ENCODE measurements at places on chromosomes 1 and 21.

- DNase-seq = no peak
Observed at GRCh38 chr1:241330619-241331327, 26.2 kb downstream of the RGS7 start.

GRCh38 chr21:38376693-38377092 is 119.9 kb downstream of the KCNJ15 start:
- no peak for DNase-seq

DNA sequence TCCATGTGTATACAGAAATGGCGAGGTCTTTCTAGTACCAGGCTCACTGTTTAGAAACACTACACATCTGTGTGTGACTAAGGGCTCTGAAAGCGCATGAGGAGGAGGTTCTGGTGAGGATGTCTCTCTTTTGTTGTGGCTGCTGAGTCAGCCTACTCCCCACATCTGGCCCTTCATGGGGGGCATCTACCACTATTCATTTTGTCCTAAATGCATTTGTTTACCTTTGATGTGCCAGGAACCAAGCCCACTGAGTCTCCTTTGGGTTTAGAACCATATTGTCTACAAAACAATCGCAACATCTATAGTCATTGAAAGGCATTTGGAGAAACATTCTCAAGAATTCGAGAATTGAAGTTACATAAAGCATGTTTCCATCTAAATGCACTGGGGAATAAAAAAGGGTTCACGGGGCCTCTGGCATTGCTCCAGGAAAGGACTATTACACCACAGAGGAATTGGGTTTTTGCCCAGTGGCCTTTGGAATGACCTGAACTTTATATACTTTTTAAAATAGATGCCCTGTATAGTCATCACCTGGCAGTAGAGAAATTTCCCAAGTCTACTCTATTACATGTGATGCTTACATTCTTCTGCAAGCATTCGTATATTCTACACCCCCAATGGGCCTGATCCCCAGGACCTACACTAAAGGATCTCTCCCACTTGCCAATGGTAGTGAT is 35.1 kb upstream of the ADORA3 start:
- DNase-seq = no peak

DNA sequence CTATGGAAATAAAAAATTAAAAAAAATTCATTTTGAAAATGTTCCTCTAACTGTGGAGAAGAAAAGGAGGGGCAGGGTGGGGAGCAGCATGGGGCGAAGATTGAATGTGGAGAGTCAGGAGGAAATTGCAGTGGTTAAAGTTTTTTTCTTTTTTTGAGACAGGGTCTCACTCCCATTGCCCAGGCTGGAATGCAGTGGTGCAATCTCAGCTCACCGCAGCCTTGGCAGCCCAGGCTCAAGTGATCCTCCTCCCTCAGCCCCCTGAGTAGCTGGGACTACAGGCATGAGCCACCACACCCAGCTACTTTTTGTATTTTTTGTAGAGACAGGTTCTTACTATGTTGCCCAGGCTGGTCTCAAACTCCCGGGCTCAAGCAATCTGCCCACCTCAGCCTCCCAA is 67.6 kb downstream of the ADSS2 start:
- DNase-seq = no peak

DNA sequence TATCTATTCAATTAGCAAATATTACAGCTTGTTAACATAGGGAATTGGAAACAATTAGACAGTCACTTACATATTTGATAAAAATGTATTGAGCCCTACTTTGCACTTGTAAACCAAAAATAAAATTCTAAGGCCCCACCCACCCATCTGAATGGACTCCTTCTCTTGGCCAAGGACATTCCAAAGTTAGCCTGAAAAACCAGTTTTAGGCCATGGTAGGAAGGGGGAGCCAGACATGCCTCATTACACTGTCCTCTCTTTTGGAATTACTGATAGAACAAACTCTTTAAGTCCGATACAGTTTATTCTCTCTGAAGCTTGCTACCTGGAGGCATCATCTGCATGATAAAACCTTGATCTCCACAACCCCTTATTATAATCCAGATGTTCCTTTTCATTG is 28.0 kb upstream of the TSPAN2 start:
- no peak for DNase-seq

GRCh38 chr21:32083197-32083596 is 195.7 kb downstream of the MIS18A start:
- DNase-seq = no peak

- DNase-seq = no peak
Observed at GRCh38 chr1:172375211-172375631, 45.3 kb upstream of the C1orf105 start.

GRCh38 chr1:157819896-157820295 is at the start of gene FCRL1:
Gene FCRL1, minus strand, starts transcription at chr1:157820120. Its CDS starts 83 bp downstream, at chr1:157820037.
- no peak for DNase-seq

DNA sequence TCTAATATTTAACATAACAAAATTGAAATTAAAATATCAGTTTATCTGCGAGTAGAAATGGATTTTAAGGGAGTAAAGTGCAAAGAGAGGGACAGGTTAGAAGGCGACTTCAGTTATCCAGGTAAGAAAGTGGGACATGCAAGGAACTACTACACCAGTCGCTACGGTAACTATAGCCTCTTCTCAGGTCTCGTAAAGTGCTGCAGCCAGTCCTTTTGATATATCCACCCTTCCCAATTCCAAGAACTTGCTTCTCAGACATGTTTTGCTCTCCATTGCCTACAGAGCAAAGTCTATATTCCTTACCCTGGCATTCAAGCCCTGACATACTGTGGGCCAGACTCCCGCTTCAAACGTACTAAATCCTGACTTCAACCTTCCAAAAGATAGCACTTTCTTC is 2.5 kb downstream of the COA7 start:
- DNase-seq = no peak

DNA sequence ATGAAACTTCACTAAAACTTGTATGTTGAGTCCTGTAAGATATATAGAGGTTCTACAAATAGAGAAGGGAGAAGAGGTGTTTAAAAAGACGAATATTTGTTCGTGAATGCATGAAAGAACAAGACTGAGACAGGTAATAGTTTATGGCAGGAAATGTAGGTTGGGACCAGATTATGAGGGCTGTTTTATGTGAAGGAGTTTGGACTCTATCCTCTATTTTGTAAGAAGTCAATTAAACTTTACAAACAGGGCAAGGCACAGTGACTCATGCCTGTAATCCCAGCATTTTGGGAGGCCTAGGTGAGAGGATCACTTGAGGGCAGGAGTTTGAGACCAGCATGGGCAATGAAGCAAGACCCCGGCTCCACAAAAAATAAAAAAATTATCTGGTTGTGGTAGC is 5.7 kb downstream of the SLC35A3 start:
- DNase-seq = no peak

GRCh38 chr1:2529784-2530512 is at the start of gene HES5:
Gene HES5, minus strand, starts transcription at chr1:2530263. Its CDS starts 99 bp downstream, at chr1:2530164.
- no peak for DNase-seq

DNA sequence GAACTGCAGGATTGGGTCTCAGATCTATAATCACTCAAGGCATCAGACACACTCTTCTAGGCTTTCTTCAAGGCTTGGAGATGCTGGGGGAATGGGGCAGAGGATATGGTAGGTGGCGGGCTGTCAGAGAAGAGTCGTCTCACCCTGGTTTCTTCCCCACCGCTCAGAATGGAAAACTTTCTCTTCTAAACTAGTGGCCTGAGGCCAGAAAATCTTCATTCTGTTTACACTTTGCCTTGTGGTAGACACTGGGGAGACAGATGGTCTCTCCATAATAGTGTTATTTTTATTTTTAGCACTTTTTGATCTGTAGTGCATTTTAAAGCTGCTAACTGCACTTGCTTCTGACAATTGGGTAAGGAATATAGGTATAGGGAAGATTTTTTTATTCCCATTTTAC is 2.6 kb downstream of the PRELP start:
- DNase-seq = no peak

DNA sequence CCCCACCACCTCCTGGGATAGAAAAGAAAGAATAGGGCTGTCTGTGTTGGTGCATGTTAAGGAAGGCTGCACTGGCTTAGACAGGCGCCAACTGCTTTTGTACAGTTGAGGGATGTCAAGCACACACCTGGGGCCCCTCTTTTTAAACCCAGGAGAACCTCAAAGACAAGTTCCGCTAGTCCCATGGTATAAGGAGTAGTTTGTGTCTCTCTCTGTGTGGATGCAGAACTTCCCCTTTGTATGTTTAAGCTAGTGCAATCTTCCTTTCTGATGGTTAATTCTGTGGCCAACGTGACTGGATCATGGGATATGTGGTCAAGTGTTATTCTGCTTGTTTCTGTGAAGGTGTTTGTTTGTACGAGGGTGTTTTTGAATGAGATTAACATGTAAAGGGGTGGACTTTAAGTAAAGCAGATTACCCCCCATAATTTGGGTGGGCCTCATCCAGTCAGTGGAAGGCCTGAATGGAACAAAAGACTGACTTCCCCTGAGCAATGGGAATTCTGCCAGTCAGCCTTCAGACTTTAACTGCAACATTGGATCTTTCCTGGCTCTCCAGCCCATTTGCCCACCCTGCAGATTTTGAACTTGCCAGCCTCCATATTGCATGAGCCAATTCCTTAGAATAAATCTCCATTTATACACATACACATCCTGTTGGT is 9.5 kb upstream of the DUSP10 start:
- no peak for DNase-seq

DNA sequence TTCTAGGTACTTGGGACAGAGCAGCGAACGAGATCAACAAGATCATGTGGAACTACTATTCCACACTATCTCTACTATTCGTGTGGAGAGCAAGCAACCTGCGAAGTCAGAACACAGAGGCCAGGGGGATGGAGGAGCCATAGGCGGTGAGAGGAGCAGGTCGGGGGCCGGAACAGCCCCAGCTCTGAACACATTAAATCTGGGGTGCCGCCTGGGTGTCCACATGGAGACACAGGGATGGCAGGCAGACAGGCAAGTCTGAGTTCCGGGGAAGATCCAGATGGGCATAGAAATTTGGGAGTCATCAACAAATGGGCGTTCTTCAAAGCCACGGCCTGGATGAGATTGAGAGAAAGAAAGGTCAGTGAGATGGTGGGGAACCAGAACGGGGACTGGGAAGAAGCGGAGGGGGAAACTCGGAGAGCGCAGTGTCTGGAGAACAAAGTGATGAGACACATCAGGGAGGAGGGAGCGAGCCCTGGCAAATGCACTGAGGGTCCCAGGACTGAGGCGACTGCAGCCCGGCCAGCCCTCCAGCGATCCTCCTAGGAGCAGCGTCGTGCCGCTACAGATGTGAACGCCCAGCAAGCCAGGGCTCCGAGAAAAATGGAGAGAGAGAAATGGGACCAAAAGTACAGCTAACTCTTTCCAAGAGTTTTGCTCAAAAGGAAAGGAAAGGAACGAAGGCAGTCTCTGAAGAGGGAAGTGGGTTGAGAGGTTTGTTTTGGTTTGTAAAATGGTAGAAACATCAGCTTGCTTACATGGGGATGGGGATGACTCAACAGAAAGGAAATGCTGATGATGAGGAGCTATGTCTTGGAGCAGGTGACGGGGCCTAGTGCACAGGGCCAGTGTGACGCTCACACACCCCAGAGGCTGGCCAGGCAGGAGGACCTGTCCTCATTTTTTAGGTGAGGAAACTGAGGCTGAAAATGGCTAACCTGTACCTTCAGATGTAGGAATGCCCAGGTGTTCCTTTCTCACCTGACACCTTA is 84.5 kb downstream of the GLIS1 start:
- no peak for DNase-seq

Measured in activated gamma-delta T cell treated with Interleukin-2 at 50 U/mL for 16 hours (primary cell).